Neural progenitor cell (in vitro differentiated cells): ENCODE measurements at places on chromosomes 7 and 10. TPM values are rescaled to one million over a fixed set of nuclear protein-coding genes. Genes with fewer than 3 reads are reported as not detected.

GRCh38 chr7:23474094-23474828, 4.0 kb upstream of the IGF2BP3 start:
- peak overlapping the region; percentile 94 for H3K4me3 ChIP-seq
- H3K27me3 ChIP-seq = no peaks in the 10 kb centered on the region
- H3K4me1 ChIP-seq = peaks cover 34% of the 10 kb centered on the region
- peak overlapping the region; percentile 98 for H3K27ac ChIP-seq
- peak; percentile 99 for DNase-seq
- H3K36me3 ChIP-seq = no peaks in the 10 kb centered on the region

The TES gene
- 5.9 and 10.6 TPM in 2 replicates for total RNA-seq

GRCh38 chr10:11170993-11171851, 153.6 kb downstream of the CELF2 start:
- no peaks in the 10 kb centered on the region for H3K27me3 ChIP-seq
- no peak overlapping the region for H3K27ac ChIP-seq
- no peak overlapping the region for H3K4me3 ChIP-seq
- H3K36me3 ChIP-seq = no peaks in the 10 kb centered on the region
- no peak for DNase-seq

DNA sequence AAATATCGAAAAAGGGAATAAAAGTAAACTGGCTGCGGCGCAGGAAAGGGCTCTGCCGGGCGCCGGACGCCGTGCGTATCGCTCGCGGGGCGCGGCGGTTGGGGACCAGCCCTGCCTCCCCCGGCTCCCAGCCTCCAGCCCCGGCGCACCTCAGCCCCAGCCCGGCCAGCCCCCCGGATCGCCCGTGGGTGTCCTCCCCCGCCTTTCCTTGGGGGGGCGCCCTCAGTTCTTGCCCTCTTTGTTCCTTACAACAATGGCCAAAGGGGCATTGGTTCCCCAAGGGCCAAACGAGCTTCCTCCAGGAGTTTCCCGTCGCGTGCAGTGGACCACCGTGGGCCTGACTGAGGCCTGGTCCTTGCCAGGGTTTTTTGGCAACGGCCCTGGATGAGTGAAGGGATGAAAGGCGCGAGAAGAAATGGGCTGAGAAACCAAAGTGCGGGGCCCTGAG, 1.2 kb downstream of the MACROH2A2 start:
- no peaks in the 10 kb centered on the region for H3K36me3 ChIP-seq
- peak overlapping the region; percentile 97 for H3K4me3 ChIP-seq
- H3K27ac ChIP-seq = no peak overlapping the region
- DNase-seq = peak; percentile 44
- H3K27me3 ChIP-seq = peaks cover 61% of the 10 kb centered on the region

- no peak for DNase-seq
- H3K36me3 ChIP-seq = peaks cover 4% of the 10 kb centered on the region
- H3K27ac ChIP-seq = no peak overlapping the region
- H3K4me1 ChIP-seq = peaks cover under 1% of the 10 kb centered on the region
- no peaks in the 10 kb centered on the region for H3K27me3 ChIP-seq
- no peak overlapping the region for H3K4me3 ChIP-seq
Observed at GRCh38 chr7:46006212-46006611, 85.1 kb upstream of the IGFBP3 start.

The MALRD1 gene
- total RNA-seq = 0.11 and 0.71 TPM in 2 replicates

The CTAGE15 gene
- 0.19 and 0.50 TPM in 2 replicates for total RNA-seq

The IL6 gene
- not detected in 2 replicates for total RNA-seq

The IDI2 gene
- total RNA-seq = not detected in 2 replicates

- no peak overlapping the region for H3K27ac ChIP-seq
- no peaks in the 10 kb centered on the region for H3K4me1 ChIP-seq
- H3K27me3 ChIP-seq = no peaks in the 10 kb centered on the region
- no peak for DNase-seq
Observed at GRCh38 chr10:112146799-112147198, 36.8 kb downstream of the GPAM start.

GRCh38 chr10:48990226-48990625, 50.6 kb upstream of the LRRC18 start:
- no peak overlapping the region for H3K4me3 ChIP-seq
- no peaks in the 10 kb centered on the region for H3K4me1 ChIP-seq
- DNase-seq = no peak

DNA sequence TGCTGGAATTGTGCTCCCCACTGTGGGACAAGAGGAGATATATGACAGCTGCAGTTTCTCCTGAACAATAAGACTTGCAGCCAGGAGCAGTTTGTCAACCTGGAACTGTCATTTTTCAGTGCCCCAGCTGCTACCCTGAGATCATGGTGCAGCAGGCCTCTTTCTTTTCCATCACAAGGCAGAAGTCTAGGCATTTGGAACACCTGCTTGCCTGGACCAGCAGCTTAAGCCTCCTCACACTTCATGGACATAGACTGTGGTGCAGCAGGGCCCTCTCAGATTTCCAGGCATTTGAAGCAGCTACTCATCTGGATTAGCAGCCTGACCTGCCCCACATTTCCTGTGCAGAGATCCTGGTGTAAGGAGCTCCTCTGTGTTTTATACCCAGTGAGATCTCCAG, 450.7 kb upstream of the TEX47 start:
- H3K27ac ChIP-seq = no peak overlapping the region
- no peak overlapping the region for H3K4me3 ChIP-seq
- H3K4me1 ChIP-seq = no peaks in the 10 kb centered on the region
- no peak for DNase-seq
- no peaks in the 10 kb centered on the region for H3K27me3 ChIP-seq

GRCh38 chr10:119803264-119803663, 69.4 kb downstream of the MCMBP start:
- no peaks in the 10 kb centered on the region for H3K27me3 ChIP-seq
- no peak overlapping the region for H3K27ac ChIP-seq
- H3K4me1 ChIP-seq = no peaks in the 10 kb centered on the region
- H3K36me3 ChIP-seq = peaks cover 5% of the 10 kb centered on the region
- no peak overlapping the region for H3K4me3 ChIP-seq

The COPS6 gene
- total RNA-seq = 42.2 and 63.9 TPM in 2 replicates

The MRC1 gene
- 0.03 TPM in 1 of 2 replicates, not detected in the other for total RNA-seq

DNA sequence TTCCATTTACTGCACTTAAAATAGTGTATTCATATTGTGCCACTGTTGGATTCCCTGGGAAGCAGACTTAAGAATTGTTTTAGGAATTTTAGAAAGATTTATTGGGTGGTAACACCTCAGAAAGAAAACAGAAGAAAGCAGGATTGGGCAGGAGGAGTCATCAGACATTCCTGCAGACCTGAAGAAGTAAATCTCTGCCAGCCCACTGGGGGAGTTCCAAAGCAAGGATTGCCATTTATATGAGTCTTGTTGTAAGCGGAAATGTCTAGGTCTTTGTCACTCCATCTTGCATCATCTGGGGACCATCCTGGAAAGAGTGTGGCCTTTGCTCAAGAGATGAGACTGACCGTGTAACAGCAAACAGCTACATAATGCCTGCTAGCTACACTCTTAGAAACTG, 947.6 kb upstream of the POT1 start:
- H3K27me3 ChIP-seq = no peaks in the 10 kb centered on the region
- H3K27ac ChIP-seq = no peak overlapping the region
- no peak overlapping the region for H3K4me3 ChIP-seq
- no peak for DNase-seq
- H3K4me1 ChIP-seq = no peaks in the 10 kb centered on the region
- H3K36me3 ChIP-seq = no peaks in the 10 kb centered on the region

DNA sequence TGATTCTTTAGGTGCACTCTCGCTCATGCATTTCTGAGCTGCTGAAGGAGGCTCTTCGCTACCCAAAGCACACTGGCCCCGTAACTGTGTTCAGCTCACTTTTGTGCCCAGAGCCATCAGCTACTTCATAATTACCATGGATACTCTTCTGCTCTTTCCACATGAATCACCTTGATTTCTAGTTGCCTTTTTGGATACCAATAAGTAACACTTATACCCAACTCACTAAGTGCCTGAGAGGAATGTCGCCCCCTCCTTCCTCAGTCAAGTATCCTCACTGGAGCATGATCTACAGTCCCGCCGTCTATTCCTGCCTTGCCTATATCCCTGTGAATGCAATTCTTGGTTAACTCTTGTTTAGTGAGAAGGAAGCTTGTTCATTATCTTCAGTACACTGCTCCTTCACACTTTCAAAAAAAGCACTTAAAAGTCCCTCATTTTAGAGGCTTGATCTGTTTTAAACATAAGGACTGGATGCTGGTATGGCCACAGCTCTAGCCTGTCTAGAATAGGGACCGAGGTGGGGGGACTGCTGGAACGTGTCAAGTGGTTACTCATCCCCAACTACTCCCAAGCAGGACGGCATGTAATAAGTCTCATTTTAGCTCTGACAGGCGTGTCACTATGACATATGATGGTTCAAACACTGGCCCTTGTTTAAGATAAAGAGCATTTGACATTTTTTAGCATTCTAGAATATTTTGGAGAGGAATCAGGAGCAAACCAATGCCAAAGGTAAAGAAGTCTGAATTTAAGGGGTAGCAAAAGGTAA, 23.7 kb downstream of the SVIL start:
- DNase-seq = no peak
- H3K4me3 ChIP-seq = no peak overlapping the region
- H3K27me3 ChIP-seq = no peaks in the 10 kb centered on the region

GRCh38 chr10:112243713-112244112, 39.5 kb upstream of the TECTB start:
- H3K4me1 ChIP-seq = no peaks in the 10 kb centered on the region
- no peaks in the 10 kb centered on the region for H3K36me3 ChIP-seq
- DNase-seq = no peak
- no peaks in the 10 kb centered on the region for H3K27me3 ChIP-seq
- H3K27ac ChIP-seq = no peak overlapping the region
